ENCODE measurements at places on chromosomes 3 and 15.

GRCh38 chr3:196117809-196118208 lies 35.9 kb upstream of the TFRC start:
- no peak for DNase-seq

DNA sequence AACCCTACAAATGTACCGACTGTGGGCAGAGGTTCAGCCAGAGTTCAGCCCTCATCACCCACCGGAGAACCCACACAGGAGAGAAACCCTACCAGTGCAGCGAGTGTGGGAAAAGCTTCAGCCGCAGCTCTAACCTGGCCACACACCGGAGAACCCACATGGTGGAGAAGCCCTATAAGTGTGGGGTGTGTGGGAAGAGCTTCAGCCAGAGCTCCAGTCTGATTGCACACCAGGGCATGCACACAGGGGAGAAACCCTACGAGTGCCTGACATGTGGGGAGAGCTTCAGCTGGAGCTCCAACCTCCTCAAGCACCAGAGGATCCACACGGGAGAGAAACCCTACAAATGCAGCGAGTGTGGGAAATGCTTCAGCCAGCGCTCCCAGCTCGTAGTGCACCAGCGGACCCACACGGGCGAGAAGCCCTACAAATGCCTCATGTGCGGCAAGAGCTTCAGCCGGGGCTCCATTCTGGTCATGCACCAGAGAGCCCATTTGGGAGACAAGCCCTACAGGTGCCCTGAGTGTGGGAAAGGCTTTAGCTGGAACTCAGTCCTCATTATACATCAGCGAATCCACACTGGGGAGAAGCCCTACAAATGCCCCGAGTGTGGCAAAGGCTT lies 20.7 kb downstream of the ZSCAN2 start:
- DNase-seq: no peak

DNA sequence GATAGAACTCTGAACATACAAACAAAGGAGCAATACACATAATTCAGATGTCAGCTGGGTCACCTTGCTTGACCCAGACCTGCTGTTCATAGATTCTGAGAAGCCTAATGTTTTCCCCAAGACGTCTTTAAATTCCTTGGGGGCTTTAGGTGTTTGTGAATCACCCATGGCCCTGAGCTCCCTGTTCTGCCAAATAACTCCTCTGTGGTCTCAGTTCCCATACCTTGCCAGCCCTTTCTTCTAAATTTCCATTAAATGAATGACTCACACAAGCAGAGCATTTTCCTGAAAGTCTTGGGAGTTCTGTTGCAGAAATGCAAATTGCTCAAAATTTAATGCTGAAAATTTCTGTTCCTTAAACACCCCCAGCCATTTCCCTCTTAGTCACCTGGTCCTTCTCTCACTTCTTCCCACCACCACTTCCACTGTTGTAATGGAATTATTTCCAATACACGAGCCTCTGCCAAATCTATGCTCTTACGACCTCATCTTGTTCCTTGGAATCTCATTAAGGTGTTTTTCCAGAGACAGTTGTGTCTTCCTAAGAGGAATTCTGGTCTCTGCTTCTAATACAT lies 33.4 kb upstream of the PSMD6 start:
- no peak for DNase-seq

- DNase-seq: no peak
Measured at GRCh38 chr3:150308481-150309256, 99.4 kb upstream of the TSC22D2 start.

GRCh38 chr15:70741677-70742293 lies 21.6 kb downstream of the UACA start:
- no peak for DNase-seq

- no peak for DNase-seq
Measured at GRCh38 chr3:120369037-120369467, 19.9 kb upstream of the LRRC58 start.

GRCh38 chr3:34200576-34200975 lies 402.1 kb downstream of the PDCD6IP start:
- DNase-seq: no peak
